ENCODE measurements at places on chromosomes 7 and 10.

GRCh38 chr10:112587729-112588128, 140.7 kb downstream of the VTI1A start:
- no peak for DNase-seq

- no peak for DNase-seq
These were observed 82.7 kb upstream of the SAMD8 start for GRCh38 chr10:75028748-75029147.

- peak; percentile 39 for DNase-seq
These were observed 90.2 kb upstream of the GNA12 start for GRCh38 chr7:2934211-2934731.

DNA sequence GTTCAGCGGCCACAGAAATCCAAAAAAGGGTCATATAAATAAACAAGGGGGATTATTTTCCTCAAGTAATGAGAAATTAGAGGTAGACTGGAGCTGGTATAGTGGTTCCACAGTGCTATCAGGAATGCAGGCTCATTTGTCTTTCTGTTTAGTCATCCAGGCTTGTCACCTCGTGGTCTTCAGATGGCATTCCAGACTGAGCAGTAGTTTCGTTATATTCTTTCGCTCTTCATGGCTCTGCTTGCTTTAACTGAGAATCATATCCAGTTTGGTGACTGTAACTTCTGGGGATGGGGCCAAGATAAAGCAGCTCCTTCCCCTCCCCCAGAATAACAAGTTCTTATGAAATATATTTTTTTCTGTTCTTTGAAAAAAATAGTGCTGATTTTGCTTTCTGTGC, 9.5 kb downstream of the ANKIB1 start:
- no peak for DNase-seq

DNA sequence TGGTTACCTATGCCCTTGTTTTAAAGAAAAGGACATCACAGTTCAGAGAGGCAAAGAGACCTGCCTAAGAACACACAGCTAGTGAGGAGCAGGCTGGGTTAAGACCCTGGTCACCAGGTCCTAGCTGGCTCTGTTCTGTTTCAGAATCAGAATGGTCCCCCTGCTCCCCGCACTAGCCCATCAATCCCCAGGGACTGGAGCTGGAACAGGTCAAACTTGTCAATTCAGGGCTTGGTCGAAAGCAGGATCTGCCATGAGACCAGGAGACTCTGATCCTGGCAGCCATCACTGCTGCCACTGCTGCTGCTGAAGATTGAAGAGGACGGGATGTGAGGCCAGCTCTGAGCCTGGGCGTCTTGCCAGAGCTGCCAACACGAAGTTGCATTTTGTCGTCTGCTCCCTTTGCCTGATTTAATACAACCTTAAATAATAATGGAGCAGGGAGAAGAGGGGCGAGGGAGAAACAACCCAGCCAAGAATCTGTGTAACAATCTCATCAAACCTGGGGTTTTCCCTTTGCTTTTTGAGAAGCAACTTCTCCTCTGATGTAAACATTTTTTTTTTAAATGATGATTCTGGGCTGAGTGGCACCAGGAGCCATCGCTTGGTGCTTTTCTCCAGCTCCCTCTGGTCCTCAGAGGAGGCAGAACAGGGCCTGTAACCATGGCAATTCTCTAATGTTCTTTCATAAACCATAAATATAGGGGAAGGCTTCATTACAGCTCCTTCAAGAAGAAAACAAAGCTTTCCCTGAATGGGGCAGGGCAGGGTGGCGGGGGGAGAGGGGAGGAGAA, 119.0 kb upstream of the SORCS3 start:
- DNase-seq, result no peak

- DNase-seq, result no peak
These were observed 242.6 kb upstream of the ANKRD30A start for GRCh38 chr10:36882781-36883180.

- DNase-seq, result no peak
These were observed 45.3 kb downstream of the PDLIM1 start for GRCh38 chr10:95245425-95246055.

GRCh38 chr7:80631421-80631820, 7.0 kb upstream of the CD36 start:
- DNase-seq, result no peak

DNA sequence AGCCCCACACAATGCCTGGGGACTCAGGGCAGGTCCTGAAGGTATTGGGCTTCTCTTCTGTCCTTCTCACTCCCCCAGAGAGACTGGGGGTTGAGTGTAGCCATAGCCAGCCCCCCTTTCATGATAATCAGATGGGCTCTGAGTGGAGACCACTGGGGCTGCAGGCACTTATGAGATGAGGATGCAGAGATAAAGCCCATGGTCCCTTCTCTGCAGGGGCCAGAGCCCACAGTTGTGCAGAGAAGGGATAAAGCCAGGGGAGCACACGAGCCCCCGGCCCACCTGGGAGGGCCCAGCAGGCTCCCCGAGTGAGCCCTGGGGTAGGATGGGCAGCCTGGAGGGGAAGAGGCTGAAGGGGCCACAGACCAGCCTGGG, 96.2 kb downstream of the BMS1 start:
- DNase-seq, result no peak

DNA sequence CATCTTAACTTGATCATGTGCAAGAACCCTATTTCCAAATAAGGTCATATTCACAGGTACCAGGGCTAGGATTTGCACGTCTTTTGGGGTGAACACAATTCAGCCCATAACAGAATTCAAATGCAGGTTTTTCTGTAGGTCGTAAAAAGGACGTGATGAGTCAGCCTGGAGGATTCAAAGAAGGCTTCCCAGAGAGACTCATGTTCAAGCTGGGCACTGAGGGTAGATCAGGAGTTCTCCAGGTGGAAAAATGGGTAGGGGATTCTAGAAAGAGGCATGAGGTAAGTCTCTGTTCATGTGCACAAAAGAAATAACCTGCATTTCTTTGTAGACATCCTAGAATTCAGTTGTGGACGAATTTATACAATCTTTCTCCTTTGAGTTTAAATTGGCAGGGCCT, 160.4 kb downstream of the RPS24 start:
- DNase-seq, result no peak

- DNase-seq, result no peak
These were observed 420.8 kb upstream of the AUTS2 start for GRCh38 chr7:69177461-69177861.

- no peak for DNase-seq
These were observed 110.5 kb upstream of the MAGI2 start for GRCh38 chr7:79563821-79564522.

DNA sequence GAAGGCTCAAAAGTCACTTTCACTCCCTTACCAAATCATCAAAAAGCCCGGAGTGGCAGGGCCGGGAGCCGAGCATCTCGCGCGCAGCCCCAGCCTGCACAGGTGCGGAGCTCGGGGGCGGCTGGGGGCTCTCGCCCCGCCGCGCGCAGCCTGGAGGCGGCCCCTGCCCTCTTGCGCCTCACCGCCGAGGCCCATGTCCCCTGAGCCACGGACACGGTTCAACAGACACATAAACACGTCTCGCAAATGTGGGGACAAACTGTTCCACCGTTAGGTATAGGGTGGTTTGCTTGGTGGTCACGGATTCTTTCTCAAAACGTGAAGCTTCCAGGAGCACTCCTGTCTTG, 700 bp downstream of the GSAP start:
- DNase-seq, result peak; percentile 26

DNA sequence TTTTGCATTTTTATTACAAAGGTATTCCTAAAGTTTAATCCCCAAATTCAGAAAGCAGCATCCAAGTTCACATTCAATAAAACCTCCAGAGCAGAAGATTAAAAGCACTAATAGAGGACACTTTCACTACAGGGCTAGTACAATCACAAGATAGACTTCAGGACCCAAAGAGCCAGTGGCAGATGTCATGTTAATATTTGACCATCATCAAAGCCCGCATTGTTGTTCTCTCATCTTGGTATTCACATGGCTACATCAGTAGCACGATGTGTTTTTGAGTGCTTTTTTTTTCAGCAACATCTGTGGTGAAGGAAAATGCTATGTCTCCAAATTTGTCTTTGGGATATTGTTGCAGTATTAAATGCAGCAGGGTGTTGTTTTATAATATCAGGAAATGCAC, 134.3 kb downstream of the ARL4A start:
- no peak for DNase-seq
